Stimulated activated CD4-positive, alpha-beta T cell treated with anti-CD3 and anti-CD28 coated beads, Interleukin-1b, Interleukin-23, amount 100 ng/mL, for 4 hours (primary cell): ENCODE measurements at places on chromosomes 12 and 14.

DNA sequence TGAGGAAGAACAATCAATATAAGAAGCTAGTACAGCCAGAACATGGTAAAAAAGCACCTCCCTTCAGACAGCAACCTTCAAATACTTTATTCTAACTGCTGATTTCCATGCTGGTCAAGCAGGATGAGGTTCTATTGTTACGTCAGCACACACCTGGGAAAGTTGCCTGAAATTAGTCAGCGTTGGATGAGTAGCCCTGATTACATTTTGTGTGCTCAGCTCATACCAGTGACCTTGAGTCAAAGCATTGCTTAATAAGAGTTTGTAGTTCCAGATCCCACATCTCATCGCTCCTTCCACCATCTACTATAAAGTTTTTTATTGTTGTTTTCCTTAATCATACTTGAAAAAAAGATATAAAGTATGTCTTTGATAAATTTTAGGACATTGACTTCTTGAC, 361.5 kb downstream of the EGLN3 start:
- no peak for DNase-seq

GRCh38 chr12:5964913-5965900, 20.1 kb upstream of the ANO2 start:
- no peak for DNase-seq

DNA sequence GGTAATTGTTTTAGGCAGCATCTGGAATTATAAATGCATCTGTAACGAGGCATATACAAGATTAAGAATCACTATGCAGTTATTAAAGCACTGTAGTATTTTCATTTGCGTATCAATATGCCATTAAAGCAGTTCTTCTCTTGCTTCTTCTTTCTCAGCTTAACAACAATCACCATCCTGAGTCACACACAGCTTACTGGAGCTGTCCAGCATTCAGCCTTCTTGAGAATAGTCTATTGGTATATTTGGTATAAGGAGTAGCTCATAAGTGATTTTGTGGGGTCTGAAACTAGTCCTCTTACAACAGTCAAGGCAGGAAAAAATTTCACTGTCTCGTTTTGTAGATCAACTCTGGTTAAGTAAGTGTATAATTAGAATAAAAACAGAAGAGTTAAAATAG, 523.0 kb upstream of the FOXG1 start:
- DNase-seq, result no peak

- peak; percentile 13 for DNase-seq
These were observed 41.8 kb upstream of the CLMN start for GRCh38 chr14:95361373-95362137.

DNA sequence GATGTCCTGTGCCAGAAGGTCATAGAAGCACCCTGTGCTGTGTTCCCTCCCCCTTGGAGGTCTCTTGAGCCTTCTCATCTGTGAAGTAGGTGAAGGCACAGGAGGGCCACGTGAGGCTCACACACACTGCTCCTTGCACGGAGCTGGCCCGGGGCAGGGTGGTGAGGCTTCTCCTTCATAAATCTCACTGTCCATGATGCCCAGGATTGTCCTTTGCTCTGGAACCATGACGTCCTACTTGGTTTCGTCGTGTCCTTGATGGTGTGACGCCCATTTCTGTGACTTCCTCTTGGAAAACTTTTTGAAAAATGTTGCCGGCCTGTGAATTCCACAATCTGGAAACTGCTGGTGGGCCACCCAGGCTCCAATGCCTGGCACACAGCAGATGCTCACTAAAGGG, 34.4 kb downstream of the SH2B3 start:
- DNase-seq, result no peak

DNA sequence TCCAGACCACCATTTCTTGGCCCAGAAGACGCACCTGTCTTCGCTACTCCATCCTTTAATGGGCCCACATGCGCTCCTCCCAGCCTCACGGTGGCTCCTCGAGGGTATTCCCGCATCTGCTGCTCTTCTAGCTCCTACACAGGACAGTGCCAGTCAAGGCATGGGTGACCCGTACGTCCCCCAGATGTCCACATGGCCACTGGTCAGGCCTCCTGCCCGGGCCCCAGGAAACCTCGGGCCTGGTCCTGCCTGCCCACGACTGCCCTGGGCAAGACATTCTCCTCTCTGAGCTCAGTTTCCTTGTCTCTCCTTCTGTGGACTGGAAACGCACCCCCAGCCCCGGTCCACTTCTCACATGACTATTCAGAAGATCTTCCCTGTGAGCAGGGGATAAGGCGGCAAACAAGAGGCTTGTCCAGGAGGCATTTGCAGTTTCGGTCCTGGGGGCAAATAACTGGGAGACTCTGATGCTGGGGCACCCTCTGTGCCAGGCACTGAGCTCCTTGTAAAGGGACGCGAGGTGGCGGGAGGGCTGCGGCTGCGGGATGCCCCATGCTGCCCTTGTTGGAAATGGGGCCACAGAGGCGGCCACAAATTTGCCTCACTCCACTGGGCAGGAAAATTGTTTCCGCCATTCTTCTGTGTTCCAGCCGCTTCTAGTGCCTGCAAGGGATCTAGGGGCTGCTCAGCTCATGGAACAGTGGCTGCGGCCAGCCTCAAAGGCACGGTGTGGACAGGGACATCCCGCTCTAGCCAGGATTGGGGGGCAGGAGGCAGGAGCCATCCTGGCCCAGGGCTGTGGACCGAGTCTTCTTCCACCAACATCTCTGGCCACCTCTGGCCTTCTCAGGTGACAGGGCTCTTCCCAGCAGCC, 6.8 kb upstream of the BEGAIN start:
- DNase-seq, result no peak

- no peak for DNase-seq
These were observed 11.5 kb downstream of the GTF2A1 start for GRCh38 chr14:81209167-81209836.

DNA sequence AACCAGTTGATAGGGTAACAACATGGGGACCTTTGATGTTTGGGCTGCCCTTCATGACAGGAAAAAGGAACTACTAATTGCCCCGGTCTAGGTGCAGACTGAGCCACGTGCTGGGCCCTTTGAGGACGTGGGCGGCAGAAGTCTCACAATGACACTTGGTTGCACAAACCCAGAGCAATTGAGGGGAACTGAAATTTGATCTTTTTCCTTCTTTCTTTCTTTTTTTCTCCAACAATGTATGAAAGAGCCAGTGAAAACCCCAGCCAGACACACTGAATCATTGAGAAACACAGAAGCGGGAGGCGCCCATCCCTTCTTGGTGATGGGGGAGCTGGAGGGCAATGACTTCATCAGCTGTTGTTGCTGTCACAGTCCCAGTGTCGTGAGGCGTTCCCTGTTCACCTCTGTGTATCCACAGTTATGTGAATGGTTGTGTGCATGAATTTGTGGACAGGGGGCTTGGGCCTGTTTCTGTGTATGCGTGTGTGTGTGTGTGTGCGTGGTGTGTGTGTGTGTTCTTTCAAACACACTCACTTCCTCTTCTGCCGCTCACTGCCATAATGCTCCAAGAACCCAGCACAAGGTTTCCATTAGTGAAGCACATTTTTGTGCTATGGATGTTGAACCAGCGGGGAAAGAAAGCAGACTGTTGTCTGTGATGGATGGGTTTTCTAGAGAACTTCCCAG, 137.5 kb upstream of the CCND2 start:
- peak; percentile 59 for DNase-seq

DNA sequence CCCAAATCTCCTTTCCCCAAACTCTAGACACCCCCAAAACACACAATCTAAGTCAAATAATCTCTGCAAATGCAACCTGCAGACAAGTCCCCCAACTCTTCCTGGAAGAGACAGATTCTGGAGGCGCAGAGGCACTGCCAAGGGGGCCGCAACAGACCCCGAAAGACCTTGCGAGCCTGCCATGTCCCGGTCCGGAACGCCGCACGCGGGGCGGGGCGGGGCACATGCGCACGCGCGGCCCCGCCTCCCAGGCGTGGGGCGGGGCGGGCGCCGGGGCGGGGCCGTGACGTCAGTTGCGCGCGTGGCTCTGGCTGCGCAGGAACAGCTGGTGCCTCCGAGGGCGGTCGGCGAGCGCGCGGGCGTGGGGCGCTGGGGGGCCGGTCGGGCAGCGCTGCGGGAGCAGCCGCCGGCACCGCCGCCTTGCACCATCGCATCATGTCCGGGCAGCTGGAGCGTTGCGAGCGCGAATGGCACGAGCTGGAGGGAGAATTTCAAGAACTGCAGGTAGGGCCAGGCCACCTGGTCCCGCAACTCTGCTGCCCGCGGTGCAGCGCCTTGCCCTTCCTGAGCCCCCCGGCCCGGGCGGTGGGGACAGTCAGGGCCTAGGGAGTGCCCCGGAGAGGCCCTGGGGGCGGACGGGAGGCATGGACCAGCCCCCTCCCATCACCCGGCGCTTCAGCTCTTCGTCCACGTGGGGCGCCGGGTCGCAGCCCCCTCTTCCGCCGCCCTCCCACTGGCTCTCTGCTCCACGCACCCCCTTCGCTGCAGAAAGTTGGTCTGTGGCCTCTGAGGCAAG, at the start of gene TMEM120B:
TMEM120B (plus strand) TSS at position 292 of the 796 bp plus-strand sequence; CDS start at position 436, 144 bp downstream.
- DNase-seq, result peak; percentile 78

GRCh38 chr14:33505963-33506329, 444.9 kb downstream of the EGLN3 start:
- DNase-seq, result no peak
